Bronchial smooth muscle cell (primary cell): ENCODE measurements at places on chromosomes 7 and 10. TPM values are rescaled to one million over a fixed set of nuclear protein-coding genes. Genes with fewer than 3 reads are reported as not detected.

Gene RNF148
- 0.16 and 0.26 TPM in 2 replicates for total RNA-seq

Gene NRF1
- total RNA-seq: 7.7 and 13.8 TPM in 2 replicates

Gene ZNF488
- 0.34 TPM in 1 of 2 replicates, not detected in the other for total RNA-seq

Gene ANXA11
- 72.4 and 72.8 TPM in 2 replicates for total RNA-seq

Gene NAMPT
- total RNA-seq: 72.2 and 83.5 TPM in 2 replicates

Gene CCDC172
- total RNA-seq: not detected in 2 replicates

Gene TMEM213
- not detected in 2 replicates for total RNA-seq

Gene SEPTIN14
- total RNA-seq: not detected in 2 replicates

Gene CNNM1
- under 0.01 TPM in 2 replicates for total RNA-seq

Gene PRLHR
- 0.09 TPM in 1 of 2 replicates, not detected in the other for total RNA-seq

Gene MGAM2
- not detected in 2 replicates for total RNA-seq

Gene GDF2
- total RNA-seq: not detected in 2 replicates

Gene TYW1B
- 1.3 and 5.8 TPM in 2 replicates for total RNA-seq

Gene LBX1
- total RNA-seq: under 0.01 TPM in 1 of 2 replicates, not detected in the other

Gene CCDC3
- 0.16 and 0.17 TPM in 2 replicates for total RNA-seq

Gene WDR91
- total RNA-seq: 4.9 and 6.4 TPM in 2 replicates

Gene ANXA8
- 0.32 and 0.52 TPM in 2 replicates for total RNA-seq

Gene COL26A1
- total RNA-seq: not detected in 2 replicates

Gene AKR1C4
- not detected in 2 replicates for total RNA-seq

Gene CRYGN
- total RNA-seq: 0.26 and 0.47 TPM in 2 replicates

Gene TRDMT1
- 3.8 and 5.1 TPM in 2 replicates for total RNA-seq

Gene EBLN1
- not detected in 2 replicates for total RNA-seq

Gene C10orf67
- total RNA-seq: under 0.01 TPM in 1 of 2 replicates, not detected in the other

Gene PAX4
- not detected in 2 replicates for total RNA-seq

Gene PKD1L1
- under 0.01 TPM in 2 replicates for total RNA-seq

Gene TRIM4
- total RNA-seq: 23.3 and 26.1 TPM in 2 replicates

Gene TAS2R3
- 1.3 and 1.5 TPM in 2 replicates for total RNA-seq
